ENCODE measurements at places on chromosomes 1 and 21.

DNA sequence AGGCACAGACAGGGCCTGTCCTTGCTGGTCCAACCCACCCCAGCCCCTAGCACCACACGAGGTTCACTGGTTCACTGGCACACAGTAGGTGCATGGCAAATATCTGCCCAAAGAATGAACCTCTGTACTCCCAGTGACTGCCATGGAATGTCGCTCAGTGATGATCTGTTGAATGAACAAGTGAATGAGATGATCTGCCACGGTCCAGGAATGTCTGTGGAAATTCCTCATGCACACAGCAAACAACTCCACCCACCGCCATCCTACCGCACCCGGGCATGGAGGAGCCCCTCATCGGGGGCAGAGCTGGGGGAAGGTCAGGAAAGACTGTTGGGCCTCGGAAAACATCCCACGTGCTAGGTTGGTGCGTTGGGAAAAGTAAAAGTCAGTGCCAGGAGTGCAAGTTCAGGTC lies 1.7 kb downstream of the HSPG2 start:
- DNase-seq, result no peak

DNA sequence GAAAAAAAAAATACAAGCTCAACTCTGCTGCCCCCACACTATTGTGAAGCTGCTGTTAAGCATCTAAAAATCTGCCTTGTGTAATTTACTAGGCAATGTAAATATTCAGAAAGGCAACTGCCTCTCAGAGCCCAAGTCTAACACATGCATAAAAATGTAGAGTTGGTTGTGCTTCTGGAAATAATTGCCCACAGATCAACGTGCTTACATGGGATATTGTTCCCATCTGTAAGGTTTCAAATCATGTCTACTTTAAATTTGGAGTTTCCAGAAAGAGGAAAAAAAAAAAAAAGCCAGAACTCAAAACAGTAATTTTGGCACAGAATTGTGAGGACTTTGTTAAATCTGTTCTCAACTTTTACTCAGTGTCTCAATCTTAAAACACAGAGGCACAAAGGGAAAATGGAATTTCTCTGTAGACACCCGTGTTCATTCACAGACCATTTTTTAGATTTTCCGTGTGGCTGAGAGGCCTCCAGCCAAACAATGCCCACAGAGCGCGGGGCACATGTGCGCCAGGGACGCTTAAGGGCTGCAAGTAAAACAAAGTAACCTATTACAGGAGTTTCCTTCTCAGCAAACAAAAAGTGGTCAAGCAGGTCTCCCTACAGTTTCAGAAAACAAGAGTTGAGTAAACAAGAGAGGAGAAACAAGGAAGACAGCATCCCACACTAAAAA lies 115.5 kb downstream of the RERE start:
- no peak for DNase-seq

DNA sequence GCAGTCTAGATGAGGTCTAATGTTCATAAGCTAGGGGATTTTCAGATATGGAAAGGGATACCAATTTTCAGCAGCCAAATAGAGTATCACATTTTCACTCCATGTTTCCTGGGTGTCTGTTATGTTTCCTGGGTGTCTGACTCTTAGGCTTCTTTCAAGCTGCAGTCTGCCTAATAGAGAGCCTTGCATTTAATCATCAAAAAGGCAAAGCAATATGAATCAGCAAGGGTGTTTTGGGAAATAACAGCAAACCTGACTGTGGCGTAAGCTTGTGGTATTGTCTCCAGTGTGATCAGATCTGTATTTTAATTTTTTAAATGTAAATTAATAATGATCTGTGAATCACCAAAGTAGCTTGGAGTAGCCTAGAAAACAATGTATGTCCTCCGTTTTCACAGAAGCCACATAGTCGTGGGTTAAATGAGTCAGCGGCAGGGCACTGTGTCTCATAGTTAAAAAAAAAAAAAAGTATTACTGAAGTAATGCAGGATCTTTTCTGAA lies 10.4 kb downstream of the LGALS8 start:
- DNase-seq, result no peak

- DNase-seq, result no peak
Observed at GRCh38 chr1:24081190-24081589, 30.7 kb downstream of the MYOM3 start.

DNA sequence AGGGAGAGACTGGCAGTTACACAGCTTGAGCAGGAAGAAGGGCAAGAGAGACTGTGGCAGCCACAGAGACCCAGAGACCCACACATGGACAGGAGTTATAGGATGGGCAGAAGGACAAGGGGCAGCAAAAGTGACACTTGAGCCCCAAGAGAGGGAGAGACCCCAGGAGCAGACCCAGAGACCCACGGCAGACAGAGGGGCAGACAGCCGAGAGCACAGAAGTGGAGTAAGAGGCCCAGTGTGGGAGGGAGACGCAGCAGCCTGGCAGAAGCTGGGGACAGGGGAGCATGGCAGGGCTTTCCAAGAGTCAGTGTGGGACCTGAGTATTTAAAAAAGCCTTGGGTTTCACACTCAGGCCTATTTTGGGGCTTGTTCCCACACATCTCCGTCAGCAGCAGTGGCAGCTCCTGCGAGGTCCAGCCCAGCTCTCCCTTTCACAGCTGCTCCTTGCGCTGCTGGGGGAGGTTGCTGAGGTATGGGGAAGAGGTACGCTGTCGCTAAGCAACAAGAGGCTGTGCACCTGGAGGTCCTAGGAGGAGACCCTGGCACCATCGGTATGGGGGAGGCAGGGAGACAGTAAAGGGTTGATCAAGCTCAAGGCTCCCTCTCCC lies 9.0 kb upstream of the MEF2D start:
- no peak for DNase-seq

DNA sequence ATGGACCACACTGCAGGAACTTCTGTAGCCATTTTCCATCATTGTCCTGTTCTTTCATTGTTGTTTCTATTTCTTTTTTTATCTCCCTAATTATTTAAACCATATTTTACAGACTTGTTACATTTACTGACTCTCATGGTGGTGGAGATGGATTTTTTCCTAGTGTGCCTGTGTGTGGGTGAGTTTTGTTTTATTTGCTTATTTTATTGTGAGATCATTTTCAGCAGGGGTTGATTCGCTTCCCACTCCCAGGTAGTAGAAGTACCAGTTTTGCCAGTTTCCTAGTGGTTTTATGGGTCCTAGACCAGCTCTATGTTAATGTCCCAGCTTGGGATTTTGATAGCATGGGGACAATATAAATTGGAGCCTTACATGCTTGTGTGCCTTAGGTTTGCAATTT lies 80.0 kb upstream of the BACH1 start:
- DNase-seq, result no peak

GRCh38 chr1:218034468-218034867 lies 250.6 kb upstream of the RRP15 start:
- DNase-seq, result no peak

DNA sequence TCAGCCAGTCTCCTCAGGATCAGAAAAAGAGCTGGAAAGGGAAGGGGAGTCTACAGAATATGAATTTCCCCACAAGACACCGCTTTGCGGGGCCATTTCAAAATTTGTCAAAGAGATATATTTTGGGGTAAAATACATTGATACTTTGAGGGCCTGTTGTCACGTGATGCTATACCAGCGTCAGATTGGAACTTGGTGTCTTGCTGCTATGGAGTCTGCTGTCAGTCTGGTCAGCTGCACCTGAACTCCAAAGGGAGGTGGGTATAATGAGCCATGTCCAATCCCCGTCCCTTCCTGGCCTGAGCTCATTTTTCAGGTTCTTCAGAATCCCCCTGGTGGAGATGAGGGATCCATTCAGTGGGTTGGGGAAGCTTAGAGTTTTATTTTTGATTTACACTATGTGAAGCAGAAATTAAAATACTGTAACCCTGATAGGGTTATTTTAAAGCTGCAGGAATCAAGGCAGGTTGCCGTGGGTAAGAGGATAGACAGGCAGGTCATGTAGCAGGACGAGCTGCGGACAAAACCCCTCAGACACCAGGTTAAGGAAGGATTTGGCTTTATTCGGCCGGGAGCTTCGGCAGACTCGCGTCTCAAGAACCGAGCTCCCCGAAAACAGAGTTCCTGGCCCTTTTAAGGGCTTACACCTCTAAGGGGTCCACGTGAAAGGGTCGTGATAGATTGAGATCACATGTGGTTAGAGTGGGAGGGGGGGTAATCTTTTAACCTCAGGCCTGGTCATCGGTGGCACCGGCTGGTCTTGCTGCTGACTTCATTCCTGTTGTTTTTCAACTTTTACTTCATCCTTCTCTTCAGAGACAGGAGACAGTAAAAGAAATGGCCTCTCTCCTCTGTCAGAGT lies 2.2 kb upstream of the POFUT2 start:
- DNase-seq, result no peak

DNA sequence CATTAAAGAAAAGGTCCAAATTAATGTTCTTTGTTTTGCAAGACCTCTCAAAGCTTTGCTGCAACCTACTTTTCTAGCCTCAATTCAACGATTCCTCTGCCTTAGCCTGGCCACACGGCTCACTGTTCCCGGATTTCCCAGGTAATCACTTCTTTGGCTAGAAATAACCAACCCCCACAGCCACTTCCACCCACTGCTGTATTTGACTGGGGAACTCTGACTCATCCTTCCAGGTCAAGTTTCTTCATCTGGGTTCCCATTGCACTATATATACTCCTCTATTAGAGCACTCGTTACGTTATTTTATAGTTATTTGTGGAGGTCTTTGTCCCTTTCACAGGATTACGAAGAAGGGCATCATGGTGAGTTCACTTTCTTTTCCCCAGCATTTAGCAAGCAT lies 185.9 kb downstream of the CACNA1E start:
- no peak for DNase-seq

DNA sequence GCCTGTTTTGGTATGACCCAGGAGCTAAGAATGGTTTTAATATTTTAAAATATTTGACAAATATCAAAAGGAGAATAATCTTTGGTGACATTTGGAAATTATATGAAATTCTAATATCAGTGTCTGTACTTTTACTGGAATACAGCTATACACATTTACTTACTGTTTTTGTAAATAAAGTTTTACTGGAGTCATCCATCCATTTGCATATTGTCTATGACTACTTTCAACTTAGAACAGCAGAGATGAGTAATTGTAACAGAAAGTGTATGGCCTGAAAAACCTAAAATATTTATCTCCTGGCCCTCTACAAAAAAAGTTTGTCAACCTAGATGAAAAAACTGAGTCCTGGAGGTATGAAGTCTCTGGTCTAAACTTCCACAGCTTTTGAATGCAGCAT lies 5.8 kb upstream of the MAP3K7CL start:
- DNase-seq, result no peak

DNA sequence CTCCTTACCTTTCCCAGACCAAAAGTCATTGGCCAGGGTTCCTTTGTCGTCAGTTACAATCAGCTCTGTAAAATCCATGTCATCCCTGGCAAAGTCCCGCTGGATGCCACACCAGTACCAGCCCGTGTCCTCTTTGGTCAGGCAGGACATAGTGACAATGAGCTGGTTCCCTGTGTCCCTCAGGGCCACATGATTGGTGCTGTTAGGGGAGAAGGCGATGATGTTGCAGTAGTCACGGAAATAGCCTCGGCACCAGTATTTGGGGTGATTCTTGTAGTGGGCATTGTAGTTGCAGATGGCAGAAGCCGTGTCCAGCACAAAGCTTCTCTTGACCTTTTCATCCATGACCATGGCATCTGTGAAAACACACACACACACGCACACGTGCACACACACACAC lies 14.8 kb downstream of the ADORA3 start:
- no peak for DNase-seq

GRCh38 chr1:85465786-85466134 lies 801 bp upstream of the DDAH1 start:
- DNase-seq, result no peak

- DNase-seq, result no peak
Observed at GRCh38 chr1:186155594-186155993, 219.5 kb downstream of the TPR start.

DNA sequence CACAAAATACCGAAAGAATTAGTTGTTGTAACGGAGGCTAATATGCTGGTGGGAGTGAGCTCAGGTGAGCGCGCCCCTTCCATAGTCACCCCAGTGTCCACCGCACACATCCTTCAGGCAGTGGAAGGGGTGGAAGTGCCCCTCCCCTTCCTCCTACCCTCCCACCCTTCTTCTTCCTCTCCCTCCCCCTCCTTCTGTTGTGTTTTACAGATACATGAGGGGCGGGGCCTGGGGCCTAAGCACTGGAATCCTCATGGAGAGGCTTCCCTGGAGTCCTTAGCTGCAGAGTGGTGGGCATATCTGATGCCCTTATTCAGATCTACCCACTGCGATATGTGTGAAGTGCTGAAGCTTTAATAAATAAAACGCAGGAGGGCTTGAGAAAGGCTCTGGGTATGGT lies 10.3 kb upstream of the ADARB1 start:
- no peak for DNase-seq

GRCh38 chr1:18881642-18882431 lies 20.5 kb downstream of the ALDH4A1 start:
- DNase-seq, result no peak

- DNase-seq, result no peak
Observed at GRCh38 chr1:84691122-84691783, 992 bp upstream of the SSX2IP start.

DNA sequence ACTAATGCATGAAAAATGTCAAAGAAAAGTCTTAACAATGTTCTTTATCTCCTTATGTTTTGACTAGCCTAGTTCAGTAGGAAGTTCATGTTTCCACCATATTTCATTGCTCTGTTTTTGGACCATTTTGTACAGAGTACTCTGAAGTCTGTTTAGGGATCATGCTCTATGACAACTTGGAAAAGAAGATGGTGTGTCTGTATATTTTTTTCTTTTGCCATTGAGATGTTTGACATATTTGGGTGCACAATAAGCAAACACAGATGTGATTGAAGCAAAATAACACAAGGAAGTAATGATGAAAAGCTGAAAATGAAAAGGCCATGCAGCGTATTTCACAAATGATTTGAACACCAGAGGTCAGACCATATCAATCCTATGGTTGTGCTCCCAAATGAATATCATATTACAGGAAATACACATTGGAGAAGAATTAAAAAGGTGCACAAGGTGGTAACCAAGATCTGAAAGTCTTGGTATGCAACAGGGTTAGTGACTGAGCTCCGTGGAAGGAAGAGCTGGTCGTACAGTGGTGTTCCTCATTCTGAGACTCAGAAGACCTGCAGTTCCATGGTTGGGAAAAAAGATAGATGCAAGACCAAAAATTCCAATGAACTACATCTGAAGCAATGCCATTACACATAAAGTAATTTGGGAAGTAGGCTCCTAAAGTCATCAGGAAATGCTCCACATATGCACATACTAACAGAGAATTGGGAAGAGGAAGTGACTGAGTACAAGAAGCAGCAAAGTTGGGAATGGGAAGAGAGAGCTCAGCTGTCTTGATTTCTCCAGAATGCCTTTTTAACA lies 463.5 kb downstream of the LMO4 start:
- DNase-seq, result no peak

DNA sequence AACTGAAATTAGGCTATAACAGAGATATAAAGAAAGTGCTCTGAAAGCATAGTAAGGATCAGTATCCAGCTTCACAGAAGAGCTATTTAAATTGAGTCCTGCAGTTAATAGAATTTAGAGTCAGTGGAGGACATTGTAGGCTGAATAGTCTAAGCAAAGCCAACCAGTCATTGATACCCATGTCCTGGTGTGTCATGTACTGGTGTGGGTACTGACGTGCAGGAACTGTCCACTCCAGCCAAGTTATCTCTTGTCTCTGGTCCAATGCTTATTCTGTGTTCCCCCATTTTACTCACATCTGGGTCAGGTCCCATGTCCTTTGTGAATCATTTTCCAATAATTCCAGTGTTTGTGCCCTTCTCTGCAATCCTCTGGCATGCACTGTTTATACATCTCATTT lies 90.0 kb downstream of the MACF1 start:
- no peak for DNase-seq

- no peak for DNase-seq
Observed at GRCh38 chr1:107877092-107877491, 87.9 kb downstream of the VAV3 start.

- DNase-seq, result no peak
Observed at GRCh38 chr1:154414606-154415005, 9.5 kb downstream of the IL6R start.
